ENCODE measurements at places on chromosomes 13 and 19.
A peak's percentile ranks its signal among the peaks of the same experiment; 100 is the strongest.

GRCh38 chr19:18306888-18307260 is 16.0 kb downstream of the LSM4 start:
- DNase-seq: peak; percentile 75

GRCh38 chr19:54009440-54009839 is 18.0 kb downstream of the CACNG6 start:
- no peak for DNase-seq

DNA sequence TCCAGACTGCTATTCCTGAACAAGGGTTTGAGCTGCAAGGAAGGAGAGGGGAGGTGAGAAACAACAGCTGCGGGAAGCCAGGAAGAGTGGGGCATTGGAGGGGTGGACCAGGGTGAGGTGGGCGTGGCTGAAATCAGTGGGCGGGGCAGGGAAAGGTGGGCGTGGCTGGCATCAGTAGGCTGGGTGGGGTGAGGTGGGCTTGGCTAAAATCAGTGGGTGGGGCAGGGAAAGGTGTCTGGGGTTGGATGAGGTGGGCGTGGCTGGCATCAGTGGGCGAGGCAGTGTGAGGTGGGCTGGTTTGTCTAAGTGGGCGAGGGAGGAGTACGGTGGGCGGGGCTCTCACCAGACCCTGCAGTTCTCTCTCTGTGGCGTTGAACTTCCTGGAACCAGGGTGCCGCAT is 87.6 kb downstream of the MUC16 start:
- DNase-seq: no peak

DNA sequence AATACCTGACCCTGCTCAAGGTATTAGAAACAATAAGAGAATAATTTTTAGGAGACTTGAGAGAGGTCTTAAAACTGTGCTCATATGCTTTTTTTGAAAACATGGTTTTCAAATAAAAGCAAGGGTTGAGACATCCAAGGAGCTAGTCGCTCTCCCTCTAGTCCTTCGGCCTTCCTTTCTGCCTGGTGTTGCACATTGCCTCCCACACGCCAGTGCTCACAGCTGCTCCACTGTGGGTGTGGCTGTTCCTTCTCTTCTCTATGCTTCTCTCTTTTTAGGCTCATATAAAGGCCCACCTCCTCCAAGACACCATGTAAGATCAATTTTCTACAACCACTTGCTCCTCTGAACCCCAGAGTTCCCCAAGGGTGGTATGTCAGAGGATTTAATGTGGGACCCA is 352.6 kb downstream of the ENOX1 start:
- no peak for DNase-seq

DNA sequence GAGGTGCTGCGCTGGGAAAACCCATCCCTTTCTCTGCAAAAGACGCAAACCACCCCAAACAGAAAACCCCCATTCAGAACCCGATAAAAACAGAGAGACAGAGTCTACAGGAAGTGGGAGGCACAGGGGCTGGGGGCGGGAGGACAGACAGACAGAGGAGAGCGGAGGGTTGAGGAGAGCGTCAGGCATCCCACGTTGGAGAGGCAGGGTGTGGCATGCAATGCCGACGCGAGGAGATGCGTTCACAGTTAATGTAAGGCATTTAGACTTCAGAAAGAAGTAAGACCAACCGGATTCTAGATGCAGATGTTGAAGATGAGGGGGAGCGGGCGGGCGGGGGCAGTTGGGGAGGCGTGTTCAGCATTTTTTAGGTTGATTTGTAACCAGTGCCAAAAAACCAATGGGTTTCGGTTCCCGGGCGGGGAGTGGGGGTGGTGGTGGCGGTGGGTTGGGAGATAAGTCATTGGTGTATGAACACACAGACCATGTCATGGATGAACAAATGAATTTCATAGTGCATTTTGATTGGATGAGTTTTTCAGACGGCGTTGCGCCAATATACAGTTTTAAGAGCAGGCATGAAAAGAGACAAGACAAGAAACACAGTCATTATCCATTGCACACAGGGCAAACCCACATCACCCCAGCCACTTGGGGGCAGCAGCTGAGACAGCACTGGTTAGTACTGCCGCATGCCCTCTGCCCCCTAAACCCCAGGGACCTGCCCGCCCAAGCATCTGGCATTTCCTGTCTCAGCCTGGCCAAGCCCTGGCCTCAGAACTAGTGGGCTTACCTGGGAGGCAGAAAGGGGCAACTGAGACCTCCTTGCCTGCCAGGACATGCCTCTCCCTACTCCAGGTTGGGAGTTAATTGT is 91.3 kb downstream of the IER2 start:
- DNase-seq: no peak

DNA sequence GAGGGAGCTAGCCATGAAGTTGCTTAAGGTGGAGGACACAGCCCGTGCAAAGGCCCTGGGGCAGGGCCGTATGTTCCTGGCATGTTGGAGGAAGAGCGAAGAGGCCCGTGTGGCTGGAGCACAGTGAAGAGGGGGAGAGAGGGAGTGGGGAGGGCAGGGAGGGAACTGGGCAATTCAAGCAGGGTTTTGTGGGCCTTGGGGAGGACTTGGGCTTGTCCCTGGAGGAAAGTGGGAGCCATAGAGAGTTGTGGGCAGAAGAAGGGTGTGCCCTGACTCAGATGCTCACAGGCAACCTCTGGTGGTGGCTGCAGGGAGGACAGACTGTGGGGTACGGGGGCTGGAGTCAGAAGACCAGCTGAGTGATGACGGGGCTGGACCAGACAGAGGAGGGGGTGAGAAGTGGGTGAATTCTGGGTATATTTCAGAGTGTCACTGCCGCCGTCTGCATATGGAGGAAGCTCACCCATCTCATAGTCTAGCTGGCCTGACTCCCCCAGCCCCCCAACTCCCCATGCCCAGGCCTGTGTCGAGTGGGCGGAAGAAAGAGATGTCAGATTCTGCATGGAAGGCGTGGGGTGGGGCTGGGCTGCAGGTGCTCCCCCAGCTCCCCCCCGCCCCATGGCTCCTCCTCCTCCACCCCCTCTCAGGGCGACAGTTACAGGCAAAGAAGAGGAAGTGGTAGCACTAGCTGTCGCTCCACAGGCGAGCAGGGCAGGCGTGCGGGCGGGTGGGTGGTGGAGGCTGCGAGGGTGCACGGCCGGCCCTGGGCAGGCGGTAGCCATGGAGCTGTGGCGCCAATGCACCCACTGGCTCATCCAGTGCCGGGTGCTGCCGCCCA is at the start of gene VAV1:
TSS of gene VAV1 (plus strand) at position 681 of the 838 bp plus-strand sequence. CDS start at position 781, 100 bp downstream.
- DNase-seq: peak; percentile 92

GRCh38 chr13:111880185-111880584 is 186.8 kb upstream of the SOX1 start:
- no peak for DNase-seq

GRCh38 chr19:6161271-6161850 is 25.9 kb downstream of the ACSBG2 start:
- peak; percentile 88 for DNase-seq

DNA sequence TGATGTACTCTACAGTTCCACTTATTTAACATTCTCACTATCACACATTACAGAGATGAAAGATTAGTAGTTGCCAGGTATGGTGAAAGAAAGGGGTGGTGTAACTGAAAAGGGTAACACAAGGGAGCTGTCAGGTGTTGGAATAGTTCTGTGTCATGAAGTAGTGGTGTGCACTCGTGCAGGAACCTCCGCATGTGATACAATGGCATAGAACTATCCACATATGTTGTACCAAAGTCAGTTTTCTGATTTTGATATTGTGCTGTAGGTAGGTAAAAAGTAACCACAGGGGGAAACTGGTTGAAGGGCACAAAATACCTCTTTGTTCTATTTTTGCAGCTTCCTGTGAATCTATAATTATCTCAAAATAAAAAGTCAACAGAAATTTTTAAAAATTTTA is 24.4 kb upstream of the RPL21 start:
- DNase-seq: no peak

- no peak for DNase-seq
Measured at GRCh38 chr13:38990693-38991092, at the start of gene STOML3. Gene STOML3 (minus strand): TSS chr13:38990831. CDS start chr13:38990721, 110 bp downstream.

GRCh38 chr19:1449467-1450442 is at the start of gene APC2:
Gene APC2 (plus strand): TSS chr19:1450121. CDS start chr19:1453002, 2,881 bp downstream.
- DNase-seq: peak; percentile 83

DNA sequence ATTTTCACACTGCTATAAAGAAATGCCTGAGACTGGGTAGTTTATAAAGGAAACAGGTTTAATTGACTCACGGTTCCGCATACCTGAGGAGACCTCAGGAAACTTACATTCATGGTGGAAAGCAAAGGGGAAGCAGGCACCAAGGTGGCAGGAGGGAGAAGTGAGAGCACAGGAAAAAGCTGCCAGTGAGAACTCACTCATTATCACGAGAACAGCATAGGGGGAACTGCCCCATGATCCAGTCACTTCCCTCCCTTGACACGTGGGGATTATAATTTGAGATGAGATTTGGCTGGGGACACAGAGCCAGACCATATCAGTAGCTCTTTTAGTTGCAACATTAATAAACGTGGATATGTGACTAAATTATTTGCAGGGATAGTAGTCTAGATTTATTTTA is 4.3 kb upstream of the KCTD4 start:
- no peak for DNase-seq

DNA sequence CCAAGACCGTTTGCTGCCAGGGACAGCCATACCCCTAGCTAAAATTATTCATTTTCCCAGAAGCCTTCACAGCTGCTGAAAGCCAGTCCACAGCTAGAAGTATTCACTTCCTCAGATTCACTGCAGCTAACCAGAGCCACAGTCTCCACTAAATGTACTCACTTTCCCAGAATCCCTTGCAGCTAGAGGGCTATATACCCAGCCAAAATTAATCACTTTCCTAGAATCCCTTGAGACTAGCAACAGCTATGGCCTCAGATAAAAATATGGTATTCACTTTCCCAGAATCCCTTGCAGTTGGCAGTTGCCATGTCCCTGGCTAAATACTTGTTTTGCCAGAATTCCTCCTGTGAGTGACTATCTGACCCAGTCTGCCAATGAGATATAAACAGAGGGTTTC is 13.8 kb upstream of the MEIS3 start:
- no peak for DNase-seq

DNA sequence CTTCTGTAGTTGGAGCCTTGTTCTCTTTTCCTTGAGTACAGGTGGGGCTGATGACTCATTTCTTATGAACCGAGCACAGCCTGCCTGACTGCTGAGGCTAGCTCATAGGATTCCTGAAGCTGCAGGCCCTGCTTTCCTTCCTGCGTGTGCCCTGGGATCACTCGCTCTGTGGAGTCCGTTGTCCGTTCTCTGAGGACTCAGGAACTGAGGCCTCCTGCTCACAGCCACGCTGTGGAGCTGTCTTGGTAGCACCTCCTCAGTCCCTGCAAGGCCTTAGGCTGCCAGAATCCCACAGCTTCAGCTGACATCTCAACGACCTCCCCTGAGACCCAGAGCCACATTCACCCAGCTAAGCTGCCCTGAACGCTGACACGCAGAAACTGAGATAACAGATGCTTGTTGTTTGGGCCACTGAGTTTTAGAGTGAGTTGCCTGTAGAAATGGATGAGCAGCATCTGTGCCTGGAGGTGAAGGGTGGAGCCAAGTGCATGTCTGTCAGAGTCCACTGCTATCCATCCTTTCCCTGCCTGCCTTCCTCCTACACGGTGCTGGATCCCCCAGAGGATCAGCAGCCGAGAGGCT is 72.9 kb downstream of the ARHGEF7 start:
- no peak for DNase-seq

DNA sequence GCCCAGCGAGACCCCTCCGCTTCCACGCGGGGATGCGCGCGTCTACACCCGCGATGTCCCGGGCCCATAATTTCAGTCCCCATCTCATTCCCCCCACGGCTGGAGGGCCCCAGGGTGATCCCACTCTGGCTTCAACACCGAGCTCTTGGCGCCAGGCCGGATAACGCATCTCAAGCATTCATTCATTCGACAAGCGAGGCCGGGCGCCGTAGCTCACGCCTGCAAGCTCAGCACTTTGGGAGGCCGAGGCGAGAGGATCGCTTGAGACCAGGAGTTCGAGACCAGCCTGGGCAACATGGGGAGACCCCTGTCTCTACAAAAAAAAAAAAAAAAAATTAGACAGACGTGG is 5.9 kb downstream of the ANGPTL6 start:
- no peak for DNase-seq

DNA sequence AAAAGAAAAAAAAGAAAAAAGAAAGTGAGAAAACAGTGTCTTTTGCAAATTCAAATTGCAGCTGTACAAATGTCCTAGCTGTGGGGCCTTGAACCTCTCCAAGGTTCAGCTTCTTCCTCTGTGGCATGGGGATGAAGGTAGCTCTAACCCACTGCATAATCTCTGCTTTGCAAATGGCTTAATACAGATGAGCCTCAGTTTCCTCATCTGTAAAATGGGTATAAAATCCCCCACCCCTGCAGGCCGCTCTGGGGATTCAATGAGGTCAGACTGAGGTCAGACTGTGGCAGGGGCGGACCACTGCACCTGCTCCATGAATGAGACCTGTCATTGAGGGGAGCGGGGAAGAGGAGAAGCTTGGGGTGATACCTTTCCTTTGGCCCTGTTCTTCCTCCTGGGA is 5.8 kb downstream of the DPF1 start:
- DNase-seq: no peak

- DNase-seq: no peak
Measured at GRCh38 chr13:86892330-86892729, 778.8 kb upstream of the SLITRK5 start.

GRCh38 chr13:45402641-45403040 is 15.5 kb downstream of the SLC25A30 start:
- DNase-seq: no peak

DNA sequence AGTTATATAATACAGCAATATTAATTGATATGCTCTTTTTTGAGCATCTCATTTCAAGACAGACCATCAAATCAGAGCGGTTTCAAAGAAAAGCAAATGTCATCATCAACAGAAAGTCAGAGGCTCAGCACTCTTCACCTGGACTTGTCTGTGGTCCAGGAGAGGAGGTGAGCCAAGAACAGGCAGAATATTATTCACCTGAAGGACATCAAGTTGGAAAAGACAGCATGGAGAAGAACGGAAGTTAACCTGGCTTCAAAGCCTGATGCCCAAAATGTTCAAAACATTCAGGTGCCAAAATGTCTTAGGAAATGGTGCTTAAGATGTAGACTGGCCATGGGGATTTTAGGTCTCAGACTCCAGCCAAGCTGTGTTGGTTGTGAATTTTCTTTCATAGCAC is 40.7 kb downstream of the FGF14 start:
- DNase-seq: no peak

GRCh38 chr19:8398311-8398771 is 8.2 kb downstream of the RAB11B start:
- no peak for DNase-seq
